ENCODE measurements at places on chromosomes 2 and 18.

GRCh38 chr2:50594233-50594632 is 437.7 kb downstream of the NRXN1 start:
- no peak for DNase-seq

GRCh38 chr2:17084877-17085276 is 419.2 kb upstream of the CYRIA start:
- DNase-seq: no peak

- DNase-seq: no peak
Observed at GRCh38 chr2:9738535-9739496, 104.5 kb upstream of the TAF1B start.

DNA sequence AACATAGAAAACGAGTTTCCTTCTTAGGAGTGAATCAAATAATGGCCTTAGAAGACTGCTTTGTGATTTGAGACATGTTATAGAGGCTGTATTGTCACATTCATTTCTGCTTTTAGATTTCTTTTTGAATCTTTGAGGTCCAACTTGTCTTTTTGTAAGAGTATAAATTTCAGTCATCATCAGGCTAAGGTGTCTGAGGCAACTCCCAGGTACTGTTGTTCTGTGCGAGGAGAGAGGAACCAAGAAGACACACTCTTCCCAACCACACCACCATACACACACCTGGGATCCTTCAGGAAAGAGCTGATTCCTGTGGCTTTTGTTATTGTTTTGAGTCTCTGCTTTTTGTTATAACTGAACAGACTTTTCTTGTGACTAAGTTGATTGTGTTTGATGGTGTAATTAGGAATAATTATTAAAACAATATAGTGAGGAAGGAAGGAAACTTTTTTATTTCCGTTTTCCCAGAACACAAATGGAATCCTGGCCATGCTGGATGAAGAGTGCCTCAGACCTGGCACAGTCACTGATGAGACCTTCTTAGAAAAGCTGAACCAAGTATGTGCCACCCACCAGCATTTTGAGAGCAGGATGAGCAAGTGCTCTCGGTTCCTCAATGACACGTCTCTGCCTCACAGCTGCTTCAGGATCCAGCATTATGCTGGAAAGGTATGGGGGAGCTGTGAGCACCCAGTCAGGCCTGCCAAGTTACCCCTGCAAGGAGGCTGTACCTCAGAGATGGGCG is 140.4 kb downstream of the MYO1B start:
- DNase-seq: no peak

- no peak for DNase-seq
Observed at GRCh38 chr2:100692906-100693305, 127.0 kb upstream of the NPAS2 start.

Measured in substantia nigra (tissue), 51 donors.